ENCODE measurements at places on chromosomes 3 and 15.

DNA sequence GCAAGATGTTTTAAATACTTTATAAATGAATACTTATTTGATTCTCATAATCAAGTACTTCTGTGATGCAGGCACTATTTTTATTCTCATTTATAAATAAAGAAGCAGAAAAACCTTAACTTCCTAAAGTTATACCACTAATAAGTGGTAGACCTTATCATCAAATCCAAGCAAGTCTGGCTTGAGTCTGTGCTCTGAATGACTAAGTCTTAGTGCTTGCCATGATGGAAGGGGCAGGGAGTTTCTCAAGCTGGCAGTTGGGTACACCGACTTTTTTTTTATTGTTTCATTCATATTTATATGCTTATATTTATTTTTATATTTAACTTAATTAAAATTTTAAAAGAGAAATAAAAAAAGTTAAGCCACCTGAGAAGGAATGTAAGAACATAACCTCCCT is 23.6 kb downstream of the SLMAP start:
- no peak for DNase-seq

- DNase-seq = peak; percentile 82
Measured at GRCh38 chr15:25850154-25851111, 12.7 kb downstream of the ATP10A start.

DNA sequence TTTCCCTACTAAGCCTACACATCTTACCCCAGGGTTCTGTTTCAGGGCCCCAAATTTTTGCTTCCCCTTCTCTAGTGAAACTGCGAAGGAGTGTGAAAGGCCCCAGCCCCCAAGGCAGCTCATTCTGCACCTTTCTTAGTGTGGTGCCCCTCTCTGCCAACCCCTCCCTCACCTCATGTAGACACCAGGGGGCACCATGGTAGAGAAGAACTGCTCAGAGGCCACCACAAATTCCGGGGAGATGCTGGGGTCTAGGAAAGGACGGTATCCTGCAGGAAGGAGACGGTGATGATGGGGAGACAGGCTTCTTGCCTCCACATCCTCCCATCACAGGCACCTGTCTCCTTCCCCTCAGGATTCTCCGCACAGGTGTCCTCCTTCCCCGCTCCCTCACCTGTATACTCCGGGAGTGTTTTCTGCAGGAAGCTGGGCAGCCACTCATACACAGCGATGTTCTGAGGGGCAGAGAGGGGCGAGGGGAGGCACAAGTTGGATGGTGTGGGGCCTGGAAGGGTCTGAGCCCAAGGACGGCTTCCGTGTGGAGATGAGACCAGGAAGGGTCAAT is 3.6 kb downstream of the DUOX2 start:
- DNase-seq = no peak

DNA sequence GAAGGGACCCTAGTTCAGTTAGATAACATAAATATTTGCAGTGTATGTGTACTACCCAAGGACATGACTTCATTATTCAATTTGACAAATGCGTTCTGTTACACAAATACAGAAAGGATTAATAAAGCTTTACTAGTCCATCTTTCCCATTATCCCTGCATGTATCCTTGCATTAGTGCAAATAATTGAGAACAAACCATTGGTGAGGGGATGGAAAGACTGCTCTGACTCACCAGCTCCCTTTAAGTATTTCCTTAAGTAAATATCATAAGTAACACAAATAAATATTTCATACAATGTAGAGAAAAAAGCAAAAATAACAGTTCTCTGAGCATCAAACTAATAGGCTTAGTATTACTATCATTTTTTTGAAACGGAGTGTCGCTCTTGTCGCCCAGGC is 1.9 kb upstream of the GPD1L start:
- no peak for DNase-seq

DNA sequence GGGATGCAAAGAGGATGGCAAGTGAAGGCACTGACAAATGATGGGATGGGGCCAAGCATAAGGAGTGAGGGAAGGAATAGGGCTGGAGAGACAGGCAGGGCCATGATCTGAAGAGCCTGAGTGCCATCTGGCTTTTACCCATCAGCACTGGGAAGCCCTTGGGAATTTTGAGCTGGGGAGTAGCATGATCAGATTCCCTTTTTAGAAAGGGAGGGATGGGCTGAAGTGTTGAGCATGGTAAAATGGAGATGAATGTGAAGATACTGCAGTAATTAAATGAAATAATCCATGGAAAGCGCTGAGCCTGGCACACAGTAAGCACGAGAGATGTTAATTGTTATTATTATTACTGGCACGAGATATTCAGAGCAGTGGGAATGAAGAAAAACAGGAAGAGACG is 9.9 kb downstream of the RBP1 start:
- DNase-seq = no peak

- no peak for DNase-seq
Measured at GRCh38 chr3:78668302-78668701, 1099.5 kb downstream of the ROBO1 start.

DNA sequence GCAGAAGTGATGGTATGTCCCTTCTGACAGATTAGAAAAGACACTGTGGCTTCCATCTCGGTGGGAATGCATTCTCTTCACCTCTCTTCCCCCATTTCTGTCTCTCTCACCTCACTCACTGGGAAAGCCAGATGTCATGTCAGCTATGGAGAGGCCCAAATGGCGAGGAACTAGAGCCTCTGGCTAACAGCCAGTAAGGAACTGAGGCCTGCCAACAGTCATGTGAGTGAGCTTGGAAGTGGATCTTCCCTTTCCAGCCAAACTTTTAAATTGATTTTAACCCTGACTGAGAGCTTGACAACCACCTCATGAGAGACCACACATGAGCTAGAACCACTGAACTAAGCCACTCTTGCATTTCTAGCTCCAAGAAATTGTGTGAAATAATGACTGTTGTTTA is 35.2 kb upstream of the CDAN1 start:
- DNase-seq = no peak

- no peak for DNase-seq
Measured at GRCh38 chr15:27826902-27827714, 272.0 kb downstream of the OCA2 start.

GRCh38 chr15:80856809-80857377 is 77.7 kb downstream of the CEMIP start:
- no peak for DNase-seq

Data from EL (cell line).